ENCODE measurements at places on chromosomes 3 and 15. TPM values are rescaled to one million over a fixed set of nuclear protein-coding genes. Genes with fewer than 3 reads are reported as not detected.
A peak's percentile ranks its signal among the peaks of the same experiment; 100 is the strongest.

COL6A6 gene
- total RNA-seq, result 0.57 TPM

SMCO1 gene
- not detected for total RNA-seq

RETNLB gene
- total RNA-seq, result not detected

SLC24A5 gene
- not detected for total RNA-seq

GAP43 gene
- total RNA-seq, result not detected

DNA sequence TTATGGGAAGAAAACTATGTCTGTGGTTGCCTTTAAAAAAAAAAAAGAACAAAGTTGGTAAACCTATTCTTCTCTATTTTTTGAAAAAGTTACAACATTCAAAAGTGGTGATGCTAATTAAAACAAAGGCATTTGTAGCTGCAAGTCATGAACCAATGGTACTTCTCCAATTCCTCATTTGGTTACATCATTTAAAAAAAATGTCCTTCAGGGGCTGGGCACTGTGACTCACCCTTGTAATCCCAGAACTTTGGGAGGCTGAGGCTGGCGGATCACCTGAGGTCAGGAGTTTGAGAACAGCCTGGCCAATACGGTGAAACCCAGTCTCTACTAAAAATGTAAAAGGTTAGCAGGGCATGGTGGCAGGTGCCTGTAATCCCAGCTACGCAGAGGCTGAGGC, 574.6 kb downstream of the VGLL3 start:
- H3K4me3 ChIP-seq, result no peak overlapping the region
- no peaks in the 10 kb centered on the region for H3K27me3 ChIP-seq
- no peak for DNase-seq
- H3K27ac ChIP-seq, result no peak overlapping the region

GRCh38 chr15:57384024-57384423, 7.7 kb downstream of the CGNL1 start:
- no peaks in the 10 kb centered on the region for H3K27me3 ChIP-seq
- H3K4me3 ChIP-seq, result no peak overlapping the region
- no peaks in the 10 kb centered on the region for H3K36me3 ChIP-seq
- H3K4me1 ChIP-seq, result peaks cover 16% of the 10 kb centered on the region
- no peak for DNase-seq

DNA sequence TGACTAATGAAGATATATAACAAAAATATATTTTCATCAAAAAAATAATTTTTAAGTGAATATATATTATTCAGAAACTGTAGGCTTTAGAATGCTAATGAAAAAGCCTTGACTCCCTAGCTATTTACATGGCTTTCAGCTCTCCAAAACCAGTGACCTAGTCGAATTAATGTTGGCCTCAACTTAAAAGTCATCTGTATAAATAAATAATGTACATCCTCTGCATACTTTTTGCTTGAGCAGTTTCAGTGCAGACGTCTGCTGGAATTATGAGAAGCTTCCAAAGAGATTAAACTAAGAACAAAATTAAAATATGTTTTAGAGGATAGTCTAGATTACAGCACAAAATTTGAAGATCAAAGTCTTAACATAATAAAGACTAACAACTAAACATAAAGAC, 520.4 kb upstream of the ALCAM start:
- H3K27me3 ChIP-seq, result no peaks in the 10 kb centered on the region
- no peak for DNase-seq
- H3K4me1 ChIP-seq, result no peaks in the 10 kb centered on the region
- no peaks in the 10 kb centered on the region for H3K36me3 ChIP-seq
- H3K4me3 ChIP-seq, result no peak overlapping the region

- H3K27ac ChIP-seq, result no peak overlapping the region
- no peaks in the 10 kb centered on the region for H3K4me1 ChIP-seq
- no peak overlapping the region for H3K4me3 ChIP-seq
- H3K27me3 ChIP-seq, result no peaks in the 10 kb centered on the region
Measured at GRCh38 chr15:69604072-69604411, 151.4 kb downstream of the RPLP1 start.

GRCh38 chr3:24388611-24389010, 106.0 kb downstream of the THRB start:
- no peaks in the 10 kb centered on the region for H3K4me1 ChIP-seq
- H3K4me3 ChIP-seq, result no peak overlapping the region
- no peaks in the 10 kb centered on the region for H3K27me3 ChIP-seq
- no peak for DNase-seq
- peak overlapping the region; percentile 17 for H3K27ac ChIP-seq
- H3K36me3 ChIP-seq, result no peaks in the 10 kb centered on the region

DNA sequence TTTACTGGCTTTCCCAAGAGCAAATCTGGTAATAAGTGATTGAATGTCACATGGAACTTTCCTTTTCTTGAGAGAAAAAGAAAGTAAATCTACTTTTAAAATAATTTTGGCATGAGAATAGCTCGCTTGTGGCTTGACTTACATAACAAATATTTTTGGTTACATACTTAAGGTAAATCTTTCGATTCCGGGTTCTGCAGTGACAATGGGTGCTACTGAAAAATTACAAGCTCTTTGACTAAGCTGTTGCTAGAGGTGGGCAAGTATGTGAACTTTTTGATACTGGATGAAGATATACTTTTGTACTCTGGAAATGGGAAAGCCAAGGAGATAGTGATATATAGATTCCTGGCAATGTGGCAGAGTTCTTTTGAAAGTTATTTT, 51.9 kb upstream of the OTOL1 start:
- no peaks in the 10 kb centered on the region for H3K36me3 ChIP-seq
- no peaks in the 10 kb centered on the region for H3K27me3 ChIP-seq
- H3K4me3 ChIP-seq, result no peak overlapping the region
- H3K27ac ChIP-seq, result no peak overlapping the region
- no peaks in the 10 kb centered on the region for H3K4me1 ChIP-seq
- no peak for DNase-seq

DNA sequence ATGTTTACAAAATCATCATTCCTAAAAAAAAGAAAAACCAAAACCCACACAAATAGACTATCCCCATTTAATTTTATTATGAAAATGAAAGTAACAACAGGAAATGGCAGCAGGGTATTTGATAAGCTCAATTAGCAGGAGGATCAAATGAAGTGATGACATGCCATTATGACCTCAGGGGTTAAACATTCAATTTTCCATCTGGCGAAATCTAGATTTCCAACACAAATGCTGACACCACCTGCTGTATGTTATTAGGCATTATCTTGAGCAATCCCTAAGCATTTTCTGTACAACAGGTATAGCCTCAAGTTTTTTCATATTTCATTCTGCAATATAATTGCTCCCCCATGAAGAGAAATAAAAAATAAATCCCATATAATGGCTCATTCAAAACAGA, 57.1 kb downstream of the SHQ1 start:
- no peak for DNase-seq
- H3K27ac ChIP-seq, result no peak overlapping the region
- H3K4me3 ChIP-seq, result no peak overlapping the region
- H3K27me3 ChIP-seq, result no peaks in the 10 kb centered on the region
- H3K4me1 ChIP-seq, result no peaks in the 10 kb centered on the region

Data from prostate gland (tissue), 2 donors.